ENCODE measurements at places on chromosomes 11 and 22.

- DNase-seq: no peak
These were observed 16.2 kb upstream of the RRAS2 start for GRCh38 chr11:14374922-14375830.

GRCh38 chr11:70057080-70057479 is 21.0 kb upstream of the ANO1 start:
- DNase-seq: no peak

- DNase-seq: no peak
These were observed 61.4 kb downstream of the NRXN2 start for GRCh38 chr11:64661614-64662013.

- DNase-seq: peak; percentile 83
These were observed 62.1 kb downstream of the THAP12 start for GRCh38 chr11:76318744-76319384.

DNA sequence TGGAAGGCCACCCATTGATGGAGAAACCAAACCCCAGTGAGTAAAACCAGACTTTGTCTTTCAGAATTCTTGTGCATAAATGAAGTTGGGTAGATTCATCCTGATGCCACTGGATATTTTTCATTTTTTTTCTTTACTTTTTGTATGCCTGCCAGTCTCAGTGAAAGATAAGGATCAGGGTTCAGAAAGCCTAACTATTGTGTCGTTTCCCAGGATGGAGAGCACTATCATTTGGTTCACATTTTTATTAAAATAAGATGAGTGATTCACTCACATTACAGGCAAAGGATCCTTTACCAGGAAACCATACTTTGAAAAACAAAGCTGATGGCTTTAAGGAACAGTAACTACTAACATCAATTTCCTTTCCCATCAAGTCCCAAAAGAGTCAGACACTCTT is 52.0 kb downstream of the ARFGAP2 start:
- no peak for DNase-seq

DNA sequence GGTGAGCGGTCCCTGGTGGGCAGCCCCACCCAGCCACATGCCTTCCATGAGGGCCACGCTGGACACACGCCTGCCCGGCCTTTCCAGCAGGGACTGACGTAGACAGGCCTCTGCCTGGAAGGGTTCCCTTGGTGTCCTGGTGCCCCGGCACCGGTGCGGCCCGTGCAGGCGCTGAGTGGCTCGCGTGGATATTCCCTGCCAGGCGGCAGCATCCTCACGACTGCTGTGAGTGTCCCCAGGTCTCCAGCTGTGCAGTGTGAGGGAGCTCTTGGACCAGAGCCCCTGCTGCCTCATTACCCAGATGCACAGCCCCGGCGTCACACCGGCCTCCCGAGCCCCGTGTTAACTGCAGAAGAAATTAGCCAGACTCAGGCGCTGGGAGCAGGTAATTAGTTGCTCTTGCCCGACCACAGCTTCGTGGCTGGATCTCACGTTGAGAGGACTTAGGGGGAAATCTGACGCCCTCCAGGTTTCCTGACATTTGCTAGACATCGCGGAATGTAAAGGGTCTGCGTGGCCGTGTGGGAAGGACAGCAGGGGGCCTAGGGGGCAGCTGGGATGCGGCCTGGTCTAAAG is 1196.3 kb downstream of the BRD1 start:
- no peak for DNase-seq

DNA sequence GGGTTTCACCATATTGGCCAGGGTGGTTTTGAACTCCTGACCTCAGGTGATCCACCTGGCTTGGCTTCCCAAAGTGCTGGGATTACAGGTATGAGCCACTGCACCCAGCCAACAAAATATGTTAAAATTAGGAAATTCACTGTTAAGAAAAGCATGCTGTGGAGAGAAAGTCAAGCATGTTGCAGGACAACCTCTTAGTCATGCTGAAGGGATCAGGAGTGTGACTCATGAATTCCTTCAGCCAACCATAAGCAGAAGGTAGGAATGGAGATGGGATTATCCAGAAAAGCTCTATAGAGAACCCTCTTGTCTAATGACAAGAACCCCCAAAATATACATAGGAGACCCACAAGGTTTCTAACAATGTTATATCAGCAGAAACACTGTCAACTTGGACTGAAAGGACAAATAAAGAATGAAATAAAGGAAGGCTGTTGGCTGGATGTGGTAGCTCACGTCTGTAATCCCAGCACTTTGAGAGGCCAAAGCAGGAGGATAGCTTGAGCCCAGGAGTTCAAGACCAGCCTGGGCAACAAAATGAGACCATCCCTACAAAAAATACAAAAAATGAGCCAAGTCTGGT is 16.0 kb downstream of the MRTFA start:
- DNase-seq: no peak

Data from stimulated activated CD4-positive, alpha-beta T cell treated with anti-CD3 and anti-CD28 coated beads, Interleukin-4, amount 100 ng/mL, for 4 hours (primary cell).